ENCODE measurements at places on chromosomes 11 and 22. TPM values are rescaled to one million over a fixed set of nuclear protein-coding genes. Genes with fewer than 3 reads are reported as not detected.

Gene SLC6A5
- polyA plus RNA-seq, result 0.60 TPM

Gene FAM181B
- polyA plus RNA-seq, result 1.6 TPM

Gene OVCH2
- polyA plus RNA-seq, result not detected

Gene PTDSS2
- 3.5 TPM for polyA plus RNA-seq

Gene CNGA4
- not detected for polyA plus RNA-seq

Gene APOA4
- not detected for polyA plus RNA-seq

Gene SYT9
- polyA plus RNA-seq, result 0.28 TPM

Gene CYTH4
- polyA plus RNA-seq, result not detected

Gene LRRC74B
- polyA plus RNA-seq, result not detected

Gene MISFA
- 2.6 TPM for polyA plus RNA-seq

Gene TSGA10IP
- 0.73 TPM for polyA plus RNA-seq

Gene TECTA
- polyA plus RNA-seq, result 1.2 TPM

Gene VSTM5
- polyA plus RNA-seq, result 1.8 TPM

Gene MICAL2
- polyA plus RNA-seq, result 88.5 TPM

Gene ACTN3
- not detected for polyA plus RNA-seq

Gene PKDREJ
- not detected for polyA plus RNA-seq

Gene SLC7A4
- not detected for polyA plus RNA-seq

Gene OR10D3
- not detected for polyA plus RNA-seq

Gene NDUFA6
- 552 TPM for polyA plus RNA-seq

Gene BSX
- not detected for polyA plus RNA-seq

Gene A4GALT
- not detected for polyA plus RNA-seq

Gene STK33
- 6.0 TPM for polyA plus RNA-seq

Gene DGCR6
- polyA plus RNA-seq, result 8.0 TPM

Gene CRYAB
- 517 TPM for polyA plus RNA-seq

Gene TMEM184B
- polyA plus RNA-seq, result 24.6 TPM

Gene FGF4
- not detected for polyA plus RNA-seq

Gene DEPDC7
- polyA plus RNA-seq, result not detected

Gene MYO18B
- not detected for polyA plus RNA-seq

Gene PIWIL4
- not detected for polyA plus RNA-seq

Gene DRICH1
- polyA plus RNA-seq, result not detected

Gene CABP4
- polyA plus RNA-seq, result 0.52 TPM

Gene IGLL5
- polyA plus RNA-seq, result not detected

Gene PTPRCAP
- polyA plus RNA-seq, result 1.0 TPM

Gene APLNR
- polyA plus RNA-seq, result not detected

Gene TMPRSS13
- polyA plus RNA-seq, result not detected

Gene OR52I2
- not detected for polyA plus RNA-seq

Gene E2F8
- not detected for polyA plus RNA-seq

Gene SLC22A9
- polyA plus RNA-seq, result not detected

Gene FJX1
- 5.8 TPM for polyA plus RNA-seq

Gene C11orf52
- polyA plus RNA-seq, result 1.7 TPM

All from Purkinje cell (primary cell).